ENCODE measurements at places on chromosomes 7 and 10.

DNA sequence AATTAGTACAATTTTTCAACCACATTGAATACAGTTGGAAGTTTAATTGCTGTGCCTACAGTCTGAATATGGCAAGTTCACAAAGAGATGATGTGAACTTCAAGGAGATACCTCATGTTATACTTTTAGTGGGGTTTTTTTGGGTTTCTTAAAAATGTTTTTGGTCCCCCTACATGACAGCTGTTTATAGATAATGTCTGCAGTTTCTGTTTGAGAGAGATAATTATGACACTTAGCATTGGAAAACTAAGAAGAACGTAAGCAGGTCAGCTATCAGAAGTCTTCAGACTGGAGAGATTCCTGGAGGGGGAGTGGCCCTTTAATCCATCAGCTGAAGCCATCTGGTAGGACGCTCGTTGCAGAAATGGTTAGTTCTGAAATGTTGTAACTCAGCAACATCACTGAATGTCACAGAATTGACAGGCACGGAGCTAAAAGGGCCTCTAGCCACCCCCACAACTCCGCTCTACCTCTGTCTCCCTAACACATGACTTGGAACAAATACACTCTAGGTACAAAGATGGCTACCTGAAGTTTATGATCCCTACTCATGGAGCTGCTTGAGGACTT, 29.0 kb downstream of the TIMM23 start:
- no peak for DNase-seq

GRCh38 chr10:21776883-21777282, 226.6 kb downstream of the DNAJC1 start:
- DNase-seq = no peak

- DNase-seq = no peak
Measured at GRCh38 chr7:42183547-42183946, 53.5 kb downstream of the GLI3 start.

DNA sequence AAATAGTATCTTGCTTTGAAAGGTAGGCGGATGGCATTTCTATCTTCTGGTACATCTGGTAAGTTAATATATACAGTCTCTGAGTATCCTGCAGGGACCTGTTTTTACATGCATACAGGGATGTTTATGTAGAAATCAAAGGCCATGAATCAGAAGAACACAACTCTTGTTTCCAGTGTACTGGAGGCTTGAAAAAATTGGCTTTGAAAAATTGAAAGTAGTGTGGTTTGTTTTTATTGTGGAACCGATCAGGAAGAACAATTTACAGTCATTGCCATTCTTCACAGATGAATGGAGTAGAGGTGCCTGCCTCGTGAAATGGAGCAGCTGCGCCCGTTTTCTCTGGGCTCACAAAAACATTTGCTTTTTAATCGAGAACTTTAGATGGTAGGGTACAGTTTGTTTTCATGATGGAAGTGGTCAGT, 54.0 kb upstream of the RPA3 start:
- DNase-seq = no peak
